Posterior vena cava (tissue), 2 donors: ENCODE measurements at places on chromosomes 3 and 15.
A peak's percentile ranks its signal among the peaks of the same experiment; 100 is the strongest.

GRCh38 chr15:98955331-98955730 lies 52.3 kb downstream of the PGPEP1L start:
- DNase-seq = no peak

DNA sequence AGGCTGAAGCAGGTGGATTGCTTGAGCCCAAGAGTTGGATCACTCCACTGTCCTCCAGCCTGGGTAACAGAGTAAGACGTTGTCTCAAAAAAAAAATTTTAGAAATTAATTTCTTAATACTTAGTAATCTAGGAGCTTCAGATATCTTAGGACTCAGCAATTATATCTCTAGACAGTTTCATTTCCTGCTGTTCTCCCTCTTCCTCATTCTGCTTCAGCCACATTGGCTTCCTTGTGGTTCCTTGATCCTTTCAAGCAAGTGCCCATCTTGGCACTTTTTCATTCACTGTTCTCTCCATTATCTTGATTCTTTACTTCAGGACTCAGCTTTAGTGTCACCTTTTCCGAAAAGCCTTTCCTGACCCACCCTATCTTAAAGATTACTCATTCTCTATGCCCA lies 22.5 kb downstream of the TMEM202 start:
- DNase-seq = no peak

DNA sequence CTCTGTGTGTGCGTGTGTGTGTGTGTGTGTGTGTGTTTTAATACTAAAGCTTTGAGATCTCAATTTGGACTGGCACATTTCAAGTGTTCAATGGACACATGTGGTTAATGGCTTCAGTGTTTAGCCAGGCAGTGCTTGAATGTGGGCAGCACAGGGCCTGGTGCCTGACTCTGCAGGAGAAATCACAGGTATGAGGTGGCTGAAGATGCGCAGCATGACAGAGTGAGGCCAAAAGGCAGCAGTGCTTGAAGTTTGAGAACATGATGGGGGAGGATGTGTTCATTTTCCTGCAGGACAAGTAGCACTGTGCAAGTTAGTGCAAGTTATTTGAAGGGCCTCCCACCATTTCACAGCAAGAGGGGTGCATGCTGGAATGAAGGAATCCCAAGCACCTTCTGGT lies 620.5 kb upstream of the TBL1XR1 start:
- no peak for DNase-seq

DNA sequence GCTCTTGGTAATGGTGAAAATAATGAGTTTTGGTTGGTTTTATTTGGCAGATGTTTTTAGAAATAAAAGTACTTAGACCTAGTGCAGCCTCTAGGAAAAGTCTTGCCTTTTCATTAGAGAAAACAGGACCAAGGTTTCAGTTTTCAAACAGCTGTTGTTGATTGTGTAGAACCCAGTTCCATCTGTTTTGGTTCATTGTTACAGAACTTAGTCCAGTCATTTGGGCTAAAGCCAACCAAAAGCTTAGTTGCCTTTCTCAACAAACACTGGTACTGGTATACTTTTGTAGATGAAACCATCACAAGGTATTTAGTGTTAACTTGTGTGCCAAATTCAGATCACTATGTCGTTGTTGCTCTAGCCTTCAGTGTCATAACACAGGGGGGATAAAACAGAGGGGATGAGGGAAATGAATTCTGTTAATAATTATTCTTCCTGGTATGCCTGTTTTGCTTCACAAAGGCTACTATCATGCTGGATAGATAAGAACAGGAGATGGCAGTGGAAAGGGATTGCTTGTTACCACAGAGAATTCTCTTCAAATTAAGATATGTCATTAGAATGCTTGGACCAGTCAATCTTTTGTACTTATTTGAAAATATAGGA lies 12.6 kb upstream of the APH1B start:
- DNase-seq = no peak

DNA sequence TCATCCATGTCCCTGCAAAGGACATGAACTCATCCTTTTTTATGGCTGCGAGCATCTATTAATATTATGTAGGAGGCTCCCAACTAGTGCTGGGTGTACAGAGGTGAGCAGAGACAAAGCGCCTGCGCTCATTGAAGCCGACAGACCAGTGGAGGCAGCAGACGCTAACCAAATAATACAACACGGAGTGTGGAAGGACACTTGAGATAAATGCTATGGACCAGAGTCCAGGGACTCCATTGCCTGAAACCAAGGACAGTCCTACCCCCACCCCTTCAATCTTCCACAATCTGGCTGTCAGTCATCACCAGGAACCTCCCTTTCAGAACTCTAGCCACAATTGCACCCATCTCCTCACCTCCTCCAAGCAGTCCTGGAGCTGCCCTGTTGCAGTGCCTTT lies 41.5 kb downstream of the KLHL6 start:
- DNase-seq = no peak

GRCh38 chr15:67784090-67784781 lies 41.1 kb upstream of the SKOR1 start:
- DNase-seq = no peak

DNA sequence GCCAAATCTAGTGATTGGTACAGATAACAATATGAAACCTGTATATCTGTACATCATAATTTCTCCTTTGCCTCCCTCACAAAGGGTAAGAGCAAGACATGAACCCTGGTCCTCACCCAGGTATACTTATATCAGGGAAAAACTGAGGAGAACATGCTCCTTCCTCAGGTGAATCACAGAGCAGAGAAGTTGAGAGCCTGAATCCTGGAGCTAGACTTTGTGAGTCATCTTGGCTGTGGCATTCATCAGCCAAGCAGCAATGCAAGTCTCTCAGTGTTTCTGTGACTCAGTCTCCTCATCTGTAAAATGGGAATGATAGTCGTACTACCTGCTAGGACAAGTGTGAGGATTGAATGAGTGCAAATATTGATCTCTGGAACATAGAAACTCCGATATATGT lies 165.7 kb upstream of the ADAMTS9 start:
- no peak for DNase-seq

DNA sequence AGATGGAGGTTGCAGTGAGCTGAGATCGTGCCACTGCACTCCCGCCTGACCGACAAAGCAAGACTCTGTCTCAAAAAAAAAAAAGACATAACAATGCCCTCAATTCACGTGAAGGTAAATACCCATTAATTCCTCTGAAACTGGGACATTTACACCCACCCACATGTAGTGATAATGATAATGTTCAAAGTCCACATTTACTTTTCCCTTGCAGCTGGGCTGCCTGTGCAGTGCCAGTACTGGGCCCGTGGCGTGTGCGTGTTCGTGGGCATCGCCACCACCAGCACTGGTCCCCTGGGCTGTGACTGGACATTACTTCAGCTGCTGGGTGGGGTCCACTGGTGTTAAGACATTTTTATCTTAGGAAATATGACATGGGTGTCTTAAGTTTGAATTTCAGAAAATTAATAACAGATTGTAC lies 123.6 kb downstream of the SLC25A26 start:
- DNase-seq = no peak

DNA sequence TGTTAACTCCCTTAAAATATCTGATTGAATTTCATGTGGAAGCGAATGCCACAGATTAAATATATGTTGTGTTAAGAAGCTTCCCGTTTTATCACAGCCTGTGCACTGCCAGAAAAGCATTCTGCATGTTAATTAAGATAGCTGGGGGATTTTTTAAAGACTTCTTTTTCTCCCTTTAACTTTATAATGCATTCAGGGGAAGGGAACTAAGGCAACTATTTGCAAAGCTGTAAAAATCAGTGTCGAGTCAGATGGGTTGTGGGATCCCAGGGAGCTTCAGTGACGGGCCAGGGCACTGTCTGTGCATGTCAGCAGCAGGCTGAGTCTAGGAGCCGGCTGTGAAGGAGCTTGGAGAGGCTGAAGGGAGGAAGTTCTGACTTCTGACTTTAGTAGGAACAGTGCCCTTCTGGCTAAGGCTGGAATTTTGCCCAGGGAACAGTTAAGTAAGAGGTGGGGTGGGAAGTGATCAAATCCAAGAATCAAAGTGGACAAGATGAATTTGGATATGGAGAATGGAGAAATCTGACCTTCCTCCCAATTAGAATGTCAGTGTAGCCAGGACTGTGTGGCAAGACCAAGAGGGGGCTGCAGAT lies 77.7 kb downstream of the ABHD5 start:
- no peak for DNase-seq

DNA sequence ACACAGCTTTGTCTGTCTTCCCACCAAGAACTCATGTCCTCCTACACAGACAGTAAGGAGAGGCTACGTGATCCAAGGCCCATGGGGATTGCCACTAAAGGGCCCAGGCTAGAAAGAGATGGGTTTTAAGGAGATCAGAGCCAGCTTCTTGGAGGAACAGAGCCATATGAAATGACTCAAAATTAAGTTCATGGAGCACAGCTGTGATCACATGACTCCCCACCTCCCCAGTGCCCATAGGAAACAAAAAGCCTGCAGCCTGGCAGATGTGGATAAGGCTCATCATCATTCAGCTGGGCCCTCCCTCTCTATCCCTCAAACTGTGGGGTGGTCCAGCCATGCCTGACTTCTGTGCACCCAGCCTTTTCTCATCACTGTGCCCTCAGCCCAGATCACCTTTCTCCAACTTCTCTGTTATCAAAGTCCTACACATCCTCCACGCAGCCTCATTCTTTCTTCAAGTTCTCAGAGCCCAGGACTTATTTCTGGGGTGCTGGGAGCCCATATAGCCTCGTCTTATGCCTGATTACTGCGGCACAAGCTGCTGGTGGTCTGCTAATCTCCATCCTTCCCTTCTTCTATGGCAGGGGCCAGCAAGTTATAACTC lies 137.6 kb downstream of the SMAD6 start:
- DNase-seq = no peak

GRCh38 chr3:111810909-111811308 lies 48.2 kb upstream of the PHLDB2 start:
- no peak for DNase-seq

DNA sequence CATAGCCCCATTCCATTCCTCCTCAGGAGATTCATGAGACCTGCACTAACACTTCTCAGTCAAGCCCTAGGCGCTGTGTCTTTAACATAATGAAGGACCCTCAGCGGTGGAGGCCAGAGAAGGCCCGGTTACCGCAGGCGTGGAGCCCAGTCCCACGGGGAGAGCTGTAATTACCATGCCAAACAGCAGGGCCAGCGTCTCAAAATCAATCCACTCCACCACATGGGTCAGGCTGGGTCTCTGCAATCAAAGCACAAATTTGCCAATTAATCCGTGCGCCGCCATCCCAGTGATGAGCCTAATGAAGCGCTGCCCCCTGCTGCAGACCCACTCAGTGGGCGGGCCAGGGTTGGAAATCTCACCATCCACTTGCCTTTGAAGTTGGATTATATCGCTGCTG lies 109.7 kb downstream of the OCA2 start:
- DNase-seq = peak; percentile 58

DNA sequence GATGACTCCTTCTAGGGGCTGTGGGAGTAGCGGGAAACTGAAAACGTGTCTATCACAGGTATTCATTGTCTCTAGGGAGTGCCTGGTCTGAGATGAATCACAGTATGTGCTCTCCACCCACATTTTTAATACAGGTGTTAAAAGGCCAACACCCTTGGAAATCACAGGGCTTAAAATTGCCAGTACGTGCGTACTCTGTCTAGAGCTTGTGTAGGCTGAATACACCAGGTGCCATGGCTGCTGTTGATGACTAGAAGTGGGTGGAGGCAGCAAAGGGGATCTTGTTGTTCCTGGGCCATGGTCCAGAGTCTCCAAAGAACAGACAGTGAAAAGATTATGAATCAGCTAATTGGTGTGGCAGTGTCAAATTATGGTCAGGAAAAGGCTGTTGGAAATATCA lies 35.1 kb upstream of the P3H2 start:
- no peak for DNase-seq

- no peak for DNase-seq
Observed at GRCh38 chr3:187292631-187293515, 1.3 kb upstream of the MASP1 start.

- peak; percentile 96 for DNase-seq
Observed at GRCh38 chr15:74179101-74179841, 5.8 kb downstream of the ISLR start.

DNA sequence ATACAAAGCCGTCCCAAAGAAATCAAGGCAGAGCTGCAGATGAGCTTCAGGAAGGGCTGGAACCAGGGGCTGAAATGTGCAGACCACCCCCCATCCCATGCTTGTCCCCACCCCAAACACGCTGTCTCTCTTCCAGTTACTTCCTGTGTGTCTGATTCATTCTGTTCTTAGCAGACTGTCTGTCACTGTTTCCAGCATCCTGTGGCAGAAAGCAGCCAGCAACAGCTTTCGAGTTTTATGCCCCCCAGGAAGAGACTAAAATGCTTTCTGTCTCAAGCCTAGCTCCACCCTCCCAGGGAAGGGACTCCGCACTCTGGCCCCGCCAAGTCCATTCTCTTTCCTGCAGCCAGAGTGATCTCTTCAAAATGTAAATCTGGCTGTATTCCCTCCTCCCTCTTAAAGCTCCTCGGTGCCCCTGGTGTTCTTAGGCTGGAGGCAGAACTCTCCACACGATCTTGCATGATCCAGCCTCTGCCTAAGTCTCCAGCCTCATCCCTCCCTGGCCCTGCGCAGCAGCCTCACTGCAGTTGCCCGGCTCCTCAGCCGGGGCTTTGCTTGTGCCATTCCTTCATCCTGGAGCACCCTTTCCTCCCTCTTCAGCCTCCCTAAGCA lies 41.5 kb downstream of the HRH1 start:
- no peak for DNase-seq

GRCh38 chr15:80918196-80918783 lies 71.3 kb downstream of the MESD start:
- no peak for DNase-seq

GRCh38 chr3:53375019-53375418 lies 27.7 kb upstream of the DCP1A start:
- peak; percentile 83 for DNase-seq

GRCh38 chr3:9180764-9181117 lies 68.7 kb downstream of the SRGAP3 start:
- no peak for DNase-seq

DNA sequence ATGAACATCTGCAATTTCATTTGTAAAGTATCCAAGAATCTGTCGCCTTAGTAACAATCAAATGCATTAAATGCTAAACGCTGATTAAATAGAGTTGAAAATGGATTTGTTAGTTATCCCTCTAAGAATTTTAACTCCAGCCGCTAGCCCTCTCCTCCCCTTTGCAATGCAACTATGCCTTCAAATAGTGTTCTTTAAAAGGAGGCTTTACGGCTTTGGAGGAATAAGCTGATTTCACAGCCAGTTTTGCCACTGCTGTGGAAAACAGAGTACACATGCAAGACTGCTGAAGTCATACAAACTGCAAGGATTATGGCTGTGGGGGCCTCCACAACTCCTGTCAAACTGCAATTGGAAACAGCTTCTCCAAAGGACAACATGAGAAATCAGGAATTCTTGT lies 89.2 kb downstream of the CERS3 start:
- no peak for DNase-seq

GRCh38 chr3:117609330-117609729 lies 899.8 kb downstream of the TUSC7 start:
- no peak for DNase-seq

- DNase-seq = no peak
Observed at GRCh38 chr3:119590706-119591105, 7.0 kb upstream of the PLA1A start.

- no peak for DNase-seq
Observed at GRCh38 chr3:146540236-146540635, 4.2 kb downstream of the PLSCR1 start.

DNA sequence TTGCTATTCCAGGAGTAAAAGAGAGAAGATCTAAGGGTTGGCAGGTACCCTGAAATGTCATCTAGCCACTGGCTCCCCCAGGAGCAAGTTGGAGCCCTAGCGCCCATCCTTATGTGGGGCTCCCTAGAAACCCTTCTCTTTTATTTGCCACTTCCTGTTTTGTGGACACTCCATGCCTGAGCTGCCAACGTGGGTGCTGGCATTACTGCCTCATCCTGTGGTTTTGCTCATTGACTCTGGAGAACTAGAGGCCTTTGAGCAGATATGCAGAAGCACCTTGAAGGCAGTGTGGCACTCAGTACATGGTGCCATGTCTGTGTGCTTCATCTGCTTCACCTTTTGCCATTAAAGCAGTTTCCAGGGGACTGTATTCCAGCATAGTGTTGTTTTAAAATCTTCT lies 8.1 kb downstream of the EDEM1 start:
- no peak for DNase-seq
